ENCODE measurements at places on chromosomes 2 and 18.

DNA sequence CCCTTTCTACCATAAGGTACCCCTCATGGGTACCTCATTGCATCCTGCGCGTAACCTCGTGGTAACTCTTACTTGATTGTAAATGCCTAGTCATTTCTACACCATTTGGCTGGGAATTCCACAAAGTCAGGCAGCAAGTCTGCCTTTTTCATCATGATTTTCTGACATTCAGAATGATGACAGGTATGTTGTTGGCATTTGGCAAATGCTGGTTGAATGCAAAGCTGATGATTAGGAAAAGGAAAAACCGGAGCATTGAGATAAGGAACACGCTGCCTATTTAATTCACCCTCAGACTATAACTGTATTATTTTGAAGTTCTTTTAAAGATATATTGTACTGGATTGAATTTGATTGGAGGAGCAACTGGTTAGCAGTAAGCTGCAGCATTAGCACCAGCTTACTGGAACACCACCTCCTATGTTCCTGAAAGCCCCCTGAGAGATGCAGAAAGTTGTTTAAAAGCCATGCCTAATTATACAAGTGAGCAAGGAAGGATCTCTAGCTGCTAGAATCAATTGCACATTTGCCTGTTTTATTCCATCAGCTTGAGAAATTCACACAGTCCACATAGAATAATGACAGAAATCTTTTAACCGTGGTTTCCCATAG, 520.1 kb downstream of the LRP1B start:
- DNase-seq: no peak

DNA sequence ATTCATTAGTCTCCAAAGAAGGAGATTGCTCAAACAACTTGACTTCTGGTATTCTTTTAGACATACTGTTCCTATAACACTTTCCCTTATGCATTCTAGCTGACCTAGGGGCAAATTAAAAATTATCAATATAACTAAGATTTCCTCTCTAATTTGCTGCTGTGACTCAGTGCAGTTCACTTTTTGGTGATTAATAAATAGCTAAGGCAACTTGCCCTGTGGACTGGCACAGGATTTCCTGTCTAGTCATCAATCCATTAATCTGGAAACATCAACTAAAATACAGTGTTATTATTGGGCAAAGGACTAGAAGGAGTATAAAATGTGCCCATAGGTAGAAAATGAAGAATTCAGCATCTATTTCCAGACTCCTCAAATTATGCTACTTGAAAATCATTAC, 83.5 kb upstream of the SERPINE2 start:
- no peak for DNase-seq

DNA sequence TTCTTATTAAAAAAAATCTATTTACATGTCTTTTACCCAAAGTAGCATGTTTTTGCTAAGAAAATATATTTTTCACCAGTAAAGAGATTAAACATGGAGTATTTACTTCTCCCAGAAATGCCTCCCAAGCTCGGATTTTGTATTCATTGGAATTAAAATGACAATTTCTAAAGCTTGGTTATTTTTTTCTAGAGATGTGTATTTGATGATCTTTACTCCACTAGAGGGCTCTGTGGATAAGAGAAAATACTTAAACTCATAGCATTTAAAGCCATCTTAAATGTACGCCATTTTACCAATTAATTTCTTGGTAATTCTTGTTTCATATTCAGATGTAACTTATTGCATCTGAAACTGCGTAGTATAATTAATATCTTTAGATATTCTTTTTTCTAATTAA, 461.4 kb downstream of the GALR1 start:
- DNase-seq: no peak

GRCh38 chr18:62720766-62721613, 5.6 kb downstream of the PHLPP1 start:
- DNase-seq: no peak

DNA sequence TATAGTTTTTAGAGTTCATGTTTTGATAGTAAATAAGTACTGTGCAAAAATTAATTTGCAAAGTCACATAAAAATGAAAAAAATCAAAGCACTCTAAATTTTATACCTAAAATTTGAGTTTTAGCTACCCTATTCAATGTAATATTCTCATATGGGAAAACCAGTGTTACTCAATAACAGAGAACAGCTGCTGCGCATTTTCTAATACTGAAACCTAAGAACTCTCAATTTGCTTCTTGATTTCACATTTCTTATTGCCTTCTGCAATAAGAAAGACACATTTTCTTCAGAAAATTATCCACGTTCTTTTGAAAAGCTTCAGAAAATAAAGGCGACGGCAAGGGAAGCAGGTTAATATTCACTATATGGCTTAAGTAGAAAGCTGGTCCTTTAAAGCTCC, 199.1 kb upstream of the CCDC150 start:
- no peak for DNase-seq

DNA sequence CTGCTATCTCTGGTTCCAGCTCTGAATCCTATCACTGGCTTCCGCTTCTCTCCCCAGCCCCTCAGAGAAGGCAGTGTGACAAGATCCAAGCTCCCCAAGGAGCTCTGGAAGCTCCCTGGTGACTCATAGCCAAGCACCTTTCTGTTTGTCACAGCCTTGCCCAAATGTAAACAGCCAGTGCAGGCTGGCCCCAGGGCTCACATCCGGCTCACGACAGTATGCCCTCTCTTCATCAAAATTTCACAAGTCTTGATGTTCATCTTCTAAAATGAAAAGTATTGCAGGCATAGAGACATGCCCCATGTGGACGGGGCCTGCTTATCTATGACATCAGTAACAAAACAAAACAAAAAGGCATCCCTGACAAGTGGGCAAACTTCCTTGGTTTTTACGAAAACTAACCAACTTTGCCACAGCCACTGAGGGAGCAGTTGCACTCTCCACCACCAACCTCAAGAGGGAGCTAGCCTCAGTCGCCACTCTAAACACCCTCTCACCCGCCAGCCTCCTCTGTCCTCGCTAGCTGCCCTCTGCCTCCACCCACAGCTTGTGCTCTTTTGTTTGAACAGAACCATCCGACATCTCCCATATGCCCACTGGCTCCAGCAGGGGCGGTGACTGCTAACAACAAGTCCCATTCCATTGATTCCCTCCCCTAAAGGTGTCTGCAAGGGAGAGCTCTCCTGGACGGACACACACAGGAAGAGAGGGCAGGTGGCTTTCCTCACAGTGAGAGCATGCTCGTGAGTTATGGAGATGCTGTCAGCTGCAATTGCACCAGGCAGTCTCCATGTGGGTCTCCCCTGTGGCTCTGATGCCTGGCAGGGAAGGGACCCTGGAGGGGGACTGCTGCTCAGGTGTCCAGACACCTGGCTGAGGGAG, 71.0 kb upstream of the DAPL1 start:
- no peak for DNase-seq

- no peak for DNase-seq
These were observed 54.9 kb upstream of the BZW1 start for GRCh38 chr2:200756618-200757321.

GRCh38 chr2:207854484-207855440, 85.1 kb upstream of the FZD5 start:
- no peak for DNase-seq

GRCh38 chr2:178473373-178473772, 5.0 kb downstream of the FKBP7 start:
- no peak for DNase-seq

- no peak for DNase-seq
These were observed 116.6 kb upstream of the RBBP8 start for GRCh38 chr18:22816266-22817176.

DNA sequence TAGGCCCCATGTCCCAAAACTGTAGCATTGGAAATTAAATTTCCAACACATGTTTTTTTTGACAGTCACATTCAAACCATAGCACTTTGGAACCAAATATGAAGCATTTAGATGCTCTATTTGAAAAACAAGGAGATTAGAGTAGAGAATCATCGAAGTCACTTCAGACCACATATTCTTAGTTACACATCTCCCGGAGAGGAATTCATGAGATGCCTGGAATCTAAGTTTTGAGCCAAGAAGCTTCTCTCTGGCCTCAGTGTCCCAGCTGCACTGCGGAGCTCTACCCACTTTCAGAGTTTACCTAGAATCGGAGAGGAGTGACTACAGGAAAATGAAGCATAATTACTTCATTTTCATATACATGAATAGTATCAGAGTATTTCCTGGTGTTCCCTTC, 385.9 kb downstream of the TNS1 start:
- no peak for DNase-seq

DNA sequence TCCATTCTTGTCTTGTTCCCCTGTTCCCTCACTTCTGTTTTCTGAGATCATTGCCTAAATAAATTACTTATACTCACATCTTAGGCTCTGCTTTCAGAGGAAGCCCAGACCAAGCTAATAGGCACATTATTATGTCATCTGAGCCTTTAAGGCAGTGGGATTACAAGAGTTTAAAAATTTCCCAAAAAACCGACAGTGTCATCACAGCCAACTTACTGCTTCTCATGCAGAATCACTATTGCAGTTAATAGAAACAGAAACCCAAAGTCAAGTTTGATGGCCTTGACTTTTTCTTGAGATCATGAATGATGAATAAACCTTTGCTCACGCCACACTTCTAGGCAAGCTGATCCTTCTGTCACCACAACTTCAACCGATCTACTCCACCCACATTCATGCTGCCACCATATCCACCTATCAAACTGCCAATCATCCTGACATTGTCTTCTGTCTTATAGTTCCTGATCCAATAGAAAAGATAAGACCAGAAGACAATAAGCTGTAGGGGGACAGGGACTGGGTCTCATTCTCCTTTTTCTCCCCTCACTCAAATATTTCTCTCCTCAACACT, 142.7 kb upstream of the CREB1 start:
- DNase-seq: no peak

GRCh38 chr2:197309691-197310231, 819 bp downstream of the ANKRD44 start:
- DNase-seq: peak; percentile 42

GRCh38 chr2:172945510-172945850, 130.2 kb upstream of the MAP3K20 start:
- DNase-seq: no peak

GRCh38 chr2:69512446-69512845, 75.2 kb upstream of the NFU1 start:
- no peak for DNase-seq

GRCh38 chr18:68925268-68925667, 127.4 kb downstream of the CCDC102B start:
- DNase-seq: no peak

GRCh38 chr2:124558277-124558905, 533.3 kb downstream of the CNTNAP5 start:
- no peak for DNase-seq

- DNase-seq: no peak
These were observed 21.5 kb upstream of the GMCL1 start for GRCh38 chr2:69807821-69808540.

DNA sequence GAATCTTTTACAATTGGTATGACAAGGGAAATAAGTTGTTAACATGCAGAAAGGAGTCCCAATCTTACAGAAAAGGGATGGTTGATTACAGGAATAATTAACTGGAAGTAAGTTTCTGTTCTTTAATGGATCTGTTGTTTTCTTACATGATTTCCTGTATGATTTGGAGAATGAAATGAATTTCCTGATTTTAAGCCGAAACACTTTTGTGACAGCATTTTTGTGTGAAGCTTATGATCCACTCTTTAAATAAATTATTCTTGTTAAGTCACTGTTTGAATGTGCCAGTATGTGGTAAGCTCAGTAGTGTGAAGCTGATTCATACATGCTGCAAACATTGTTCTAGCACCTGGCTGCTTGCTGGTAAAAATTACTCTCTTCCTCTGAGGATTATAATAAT, 516.2 kb downstream of the DCDC2C start:
- no peak for DNase-seq

GRCh38 chr2:84816426-84817026, 64.4 kb downstream of the TRABD2A start:
- no peak for DNase-seq

GRCh38 chr2:206840999-206841398, 75.6 kb downstream of the FASTKD2 start:
- no peak for DNase-seq

DNA sequence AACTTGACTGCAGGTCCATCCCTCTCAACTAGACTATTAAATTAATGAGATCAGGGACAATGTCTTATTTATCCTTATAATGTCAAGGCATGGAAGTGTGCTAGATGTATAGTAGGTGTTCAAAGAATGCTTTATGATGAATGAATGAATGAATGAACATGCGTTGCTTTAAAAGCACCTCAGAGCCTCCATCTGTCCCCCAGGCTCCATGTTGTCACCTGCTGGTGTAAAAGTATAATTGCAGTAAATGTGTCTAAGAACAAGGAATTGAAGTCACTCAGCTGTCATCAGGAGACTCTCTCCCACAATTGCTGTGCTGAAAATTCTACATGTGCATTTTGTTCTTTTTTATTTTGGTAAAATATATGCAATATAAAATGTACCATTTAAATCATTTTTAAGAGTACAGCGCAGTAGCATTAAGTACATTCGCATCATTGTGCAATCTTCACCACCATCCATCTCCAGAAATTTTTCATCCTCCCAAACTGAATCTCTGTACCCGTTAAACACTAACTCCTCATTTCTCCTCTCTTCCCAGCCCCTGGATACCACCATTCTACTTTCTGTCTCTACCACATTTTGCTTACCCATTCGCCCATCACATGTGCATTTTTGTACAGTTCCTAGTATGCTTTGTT, 52.6 kb downstream of the GNAL start:
- no peak for DNase-seq

DNA sequence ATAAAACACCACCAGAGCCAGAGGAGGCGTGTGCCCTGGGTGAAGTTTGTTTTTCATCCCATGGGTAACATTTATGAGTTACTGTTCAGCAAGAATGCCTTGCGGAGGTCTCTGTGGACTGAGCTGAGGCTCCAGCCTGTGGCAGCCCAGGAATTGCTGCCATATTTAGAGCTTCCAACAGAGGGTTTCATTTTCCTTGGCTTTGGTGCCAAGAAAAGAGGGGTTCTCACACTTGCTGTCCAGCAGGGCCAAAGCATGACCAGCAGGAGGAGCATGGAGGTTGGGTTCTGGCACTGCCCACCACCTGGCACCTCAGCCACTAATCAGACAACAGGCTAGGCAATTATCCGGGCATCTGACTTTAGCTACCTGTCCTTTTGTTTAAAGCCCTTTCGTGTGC, 36.7 kb downstream of the EPAS1 start:
- DNase-seq: no peak

GRCh38 chr18:30086351-30086750, 956.2 kb downstream of the DSC3 start:
- DNase-seq: no peak

DNA sequence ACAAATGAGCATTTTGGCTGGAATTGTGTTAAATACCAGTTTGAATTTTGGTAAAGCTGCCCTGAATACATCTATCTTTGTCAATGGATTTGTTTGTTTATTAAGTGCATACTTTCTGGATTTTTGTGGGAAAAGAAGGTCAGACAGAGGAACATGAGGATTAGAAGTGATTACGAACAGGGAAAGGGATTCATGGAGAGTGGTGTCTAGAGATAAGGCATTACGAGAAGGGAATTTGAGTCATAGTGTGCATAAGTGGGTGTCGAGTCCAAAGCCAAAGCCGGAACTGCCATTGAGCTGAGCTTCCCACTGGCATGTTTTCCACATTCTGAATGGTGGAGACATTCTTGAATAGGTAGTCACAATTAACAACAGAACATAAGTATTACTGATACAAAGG, 68.9 kb upstream of the EFEMP1 start:
- no peak for DNase-seq
